ENCODE measurements at places on chromosomes 4 and X.
A peak's percentile ranks its signal among the peaks of the same experiment; 100 is the strongest.

DNA sequence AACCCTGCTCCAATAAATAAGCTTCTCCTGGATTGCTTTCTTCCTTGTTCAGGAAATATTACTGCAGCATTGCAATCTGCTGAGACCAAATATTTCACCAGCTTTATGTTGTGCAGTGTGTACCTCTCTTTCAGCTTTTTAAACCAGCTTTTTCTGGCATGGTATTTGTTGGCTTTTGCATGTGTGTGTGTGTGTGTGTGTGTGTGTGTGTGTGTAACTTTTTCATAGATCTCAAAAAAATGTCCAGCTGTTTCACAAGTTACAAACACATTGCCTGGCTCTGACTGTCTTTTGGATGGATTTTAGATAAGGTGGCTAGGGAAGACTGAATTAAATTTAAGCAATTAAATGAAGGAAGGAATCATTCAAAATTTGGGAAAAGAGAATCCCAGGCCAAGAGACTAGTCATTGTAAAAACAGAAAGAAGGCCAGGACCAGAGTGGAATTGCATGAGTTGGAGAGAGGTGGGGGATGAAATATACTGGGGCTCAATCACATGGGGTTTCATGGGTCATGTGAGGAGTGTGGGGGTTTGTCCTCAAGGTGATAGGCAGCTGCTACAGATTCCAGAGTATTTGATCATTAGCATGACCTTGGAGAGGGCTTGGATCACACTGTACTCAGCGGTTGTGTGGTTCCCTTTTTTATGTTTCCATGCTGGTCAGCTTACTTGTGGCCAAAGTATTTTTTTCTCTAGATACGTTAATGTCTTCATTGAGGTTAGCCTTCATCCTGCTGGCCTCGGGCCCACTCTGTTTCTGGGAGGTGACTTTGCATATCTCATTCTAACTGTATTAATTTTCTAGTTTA lies 357.7 kb upstream of the BOD1L1 start:
- DNase-seq: no peak

DNA sequence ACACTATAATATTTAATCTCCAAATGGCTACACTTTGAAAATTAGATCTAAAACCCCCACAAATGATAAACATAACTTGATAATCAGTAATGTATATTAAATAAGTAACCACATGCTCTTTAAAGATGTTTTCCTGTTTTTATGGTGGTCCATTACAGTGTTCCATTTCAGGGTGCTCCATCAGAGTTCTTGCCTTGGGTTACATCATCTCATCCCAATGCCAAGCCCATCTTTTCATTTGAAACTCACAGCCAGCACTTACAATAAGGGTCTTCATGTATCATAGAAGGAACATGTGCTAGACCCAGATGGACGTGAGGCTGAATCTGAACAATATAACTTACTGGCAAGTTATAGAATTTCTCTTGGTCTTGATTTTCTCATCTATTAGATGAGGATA lies 10.5 kb upstream of the PAQR3 start:
- DNase-seq: no peak

GRCh38 chr4:182711211-182711610 lies 206.0 kb downstream of the DCTD start:
- no peak for DNase-seq

DNA sequence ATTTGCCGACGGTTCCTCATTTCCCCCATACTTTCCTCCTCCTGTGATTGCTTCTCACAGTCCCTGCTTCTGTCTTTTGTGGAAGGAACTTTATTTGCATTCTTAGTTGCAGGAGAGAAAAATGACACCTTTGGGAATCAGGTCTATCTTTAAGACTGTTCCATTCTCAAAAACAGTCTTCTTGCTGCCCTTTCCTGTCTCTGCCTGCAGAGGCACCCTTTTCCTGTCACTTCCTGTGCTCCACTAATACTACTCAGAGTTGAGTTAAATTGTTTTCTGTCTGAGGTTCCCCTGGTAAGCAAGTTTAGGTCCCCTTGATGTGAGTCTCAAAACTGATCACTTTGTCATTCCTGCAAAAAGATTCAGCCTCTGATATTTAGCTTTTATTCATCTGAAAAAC lies 208.8 kb upstream of the CLNK start:
- peak; percentile 5 for DNase-seq

DNA sequence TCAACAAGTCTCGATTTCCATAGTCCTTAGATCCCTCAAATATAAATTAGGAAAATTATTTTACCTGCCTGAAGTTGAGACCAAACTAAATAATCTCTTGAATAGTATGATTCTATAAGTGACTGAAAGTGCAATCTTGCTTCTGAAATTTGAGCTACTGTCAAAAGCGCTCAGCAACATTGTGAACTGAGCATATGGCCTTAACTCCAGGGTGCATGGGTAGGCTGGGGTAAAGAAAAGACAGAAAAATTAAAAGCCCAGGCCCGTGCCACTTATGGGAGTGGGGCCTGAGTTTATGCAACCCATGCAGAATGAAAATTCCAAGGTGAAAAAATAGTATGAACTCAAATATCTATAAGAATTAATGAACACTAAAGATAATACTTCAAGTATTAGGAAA lies 9.8 kb downstream of the PGRMC2 start:
- no peak for DNase-seq

- no peak for DNase-seq
Observed at GRCh38 chrX:47158131-47158530, 13.1 kb downstream of the RBM10 start.

- DNase-seq: no peak
Observed at GRCh38 chr4:168600796-168601583, 104.1 kb downstream of the PALLD start.

DNA sequence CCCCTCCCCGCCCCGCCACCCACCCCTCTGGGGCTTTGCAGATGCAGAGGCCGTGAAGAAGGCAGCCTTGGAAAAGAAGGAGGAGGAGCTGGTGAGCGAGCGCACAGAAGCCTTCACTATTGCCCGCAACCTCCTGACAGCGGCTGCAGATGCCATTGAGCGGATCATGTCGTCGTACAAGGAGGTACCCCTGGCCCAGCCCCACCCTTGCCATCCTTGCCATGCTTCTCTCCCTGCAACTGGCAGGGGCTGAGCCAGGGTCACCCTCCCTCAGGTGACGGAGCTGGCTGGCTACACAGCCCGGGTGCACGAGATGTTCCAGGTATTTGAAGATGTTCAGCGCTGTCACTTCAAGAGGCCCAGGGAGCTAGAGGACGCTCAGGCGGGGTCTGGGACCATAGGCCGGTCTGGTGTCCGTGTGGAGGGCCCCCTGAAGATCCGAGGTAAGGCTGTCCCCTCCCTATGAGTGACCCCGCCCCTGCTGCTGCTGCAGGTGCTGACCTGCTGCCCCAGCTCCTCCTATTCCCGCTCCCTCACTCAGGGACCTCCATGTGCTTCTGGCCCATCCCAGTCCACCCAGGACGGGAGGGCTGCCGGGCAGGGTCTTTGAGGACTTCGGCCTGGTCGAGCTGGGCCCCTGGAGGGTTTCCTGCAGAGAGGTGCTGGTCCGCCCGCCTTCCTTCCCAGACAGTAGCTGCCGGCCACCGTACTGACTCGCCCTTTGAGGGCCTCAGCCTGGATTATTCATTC lies 11.6 kb downstream of the ABCD1 start:
- no peak for DNase-seq

GRCh38 chrX:74890676-74891430 lies 34.4 kb downstream of the NEXMIF start:
- DNase-seq: no peak

DNA sequence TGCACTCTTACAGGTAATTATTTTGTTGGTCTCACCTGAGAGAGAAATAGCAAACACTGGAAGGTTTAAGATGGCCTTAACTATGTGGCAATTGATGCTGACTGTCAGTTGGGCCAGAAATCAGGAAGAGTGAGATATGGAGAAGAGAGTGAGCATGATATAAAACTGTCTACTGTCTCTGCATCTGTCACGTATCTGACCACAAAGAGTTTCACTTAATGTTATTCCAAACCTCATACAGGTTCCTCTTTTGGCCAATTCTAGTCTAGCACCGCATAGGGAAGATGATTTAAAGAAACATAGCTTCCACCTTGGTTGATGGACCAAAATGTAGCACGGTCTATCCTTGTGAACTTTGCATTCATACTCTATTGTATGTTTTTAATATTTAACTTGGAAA lies 381.0 kb upstream of the BOD1L1 start:
- no peak for DNase-seq

DNA sequence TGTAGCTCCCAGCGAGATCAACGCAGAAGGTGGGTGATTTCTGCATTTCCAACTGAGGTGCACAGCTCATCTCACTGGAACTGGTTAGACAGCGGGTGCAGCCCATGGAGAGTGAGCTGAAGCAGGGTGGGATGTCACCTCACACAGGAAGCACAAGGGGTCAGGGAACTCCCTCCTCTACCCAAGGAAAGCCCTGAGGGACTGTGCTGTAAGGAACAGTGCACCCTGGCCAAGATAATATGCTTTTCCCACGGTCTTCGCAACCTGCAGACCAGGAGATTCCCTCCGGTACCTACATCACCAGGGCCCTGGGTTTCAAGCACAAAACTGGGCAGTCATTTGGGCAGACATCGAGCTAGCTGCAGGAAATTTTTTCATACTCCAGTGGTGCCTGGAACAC lies 216.4 kb upstream of the TET2 start:
- DNase-seq: no peak

- DNase-seq: peak; percentile 60
Observed at GRCh38 chr4:8176547-8177399, 18.2 kb upstream of the ABLIM2 start.

DNA sequence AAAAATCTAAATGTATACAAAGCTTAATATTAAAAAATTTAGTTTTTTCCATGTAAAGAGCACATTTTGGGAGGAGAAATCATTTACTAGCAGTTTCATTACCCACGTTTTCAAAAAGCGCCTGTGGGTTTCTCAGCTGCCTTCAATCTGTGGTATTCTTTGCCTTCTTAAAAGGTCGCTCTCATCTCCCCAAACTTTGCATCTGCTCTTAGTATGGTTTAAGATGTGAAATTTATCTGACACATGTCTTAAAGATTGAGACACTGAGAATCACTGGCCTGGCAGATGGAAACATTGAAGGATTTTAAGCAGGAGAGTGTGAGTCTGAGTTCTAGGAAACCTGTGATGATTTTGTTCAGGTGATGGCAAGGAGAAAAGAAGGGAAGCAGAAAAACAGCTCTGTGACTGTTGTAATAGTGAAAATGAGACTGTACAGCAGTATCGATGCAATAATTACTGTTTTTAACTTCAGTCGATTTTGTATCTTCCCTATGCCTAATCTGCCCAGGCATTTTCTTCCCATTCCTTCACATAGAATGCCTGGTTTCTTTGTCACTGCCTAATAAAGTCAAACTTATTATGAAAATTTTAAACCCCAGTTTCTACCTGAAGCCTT lies 75.9 kb downstream of the PAQR3 start:
- no peak for DNase-seq

GRCh38 chr4:148059617-148060180 lies 327.8 kb downstream of the ARHGAP10 start:
- DNase-seq: no peak

GRCh38 chr4:115152081-115152480 lies 38.7 kb upstream of the NDST4 start:
- no peak for DNase-seq

GRCh38 chr4:113788888-113789287 lies 27.4 kb upstream of the CAMK2D start:
- no peak for DNase-seq

DNA sequence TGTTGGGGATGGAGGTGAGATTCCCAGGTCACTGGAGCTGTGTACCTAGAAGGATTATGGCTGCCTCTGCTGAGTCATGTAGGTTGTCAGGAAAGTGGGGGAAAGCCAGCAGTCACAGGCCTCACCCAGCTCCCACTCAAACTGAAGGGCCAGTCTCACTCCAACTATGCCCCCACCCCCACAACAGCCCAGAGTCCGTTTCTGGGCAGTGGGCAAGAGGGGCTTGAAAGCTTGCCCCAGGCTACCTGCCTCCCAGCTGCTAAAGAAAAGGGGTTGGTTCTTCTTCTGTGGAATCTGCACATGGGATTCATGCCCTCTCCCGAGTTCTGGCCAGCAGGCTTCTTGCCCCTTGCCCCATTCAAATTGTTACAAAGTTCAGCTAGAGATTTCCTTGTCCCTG lies 116.0 kb upstream of the PGRMC2 start:
- DNase-seq: no peak

GRCh38 chrX:71533851-71534561 lies 1.1 kb downstream of the OGT start:
- peak; percentile 55 for DNase-seq

DNA sequence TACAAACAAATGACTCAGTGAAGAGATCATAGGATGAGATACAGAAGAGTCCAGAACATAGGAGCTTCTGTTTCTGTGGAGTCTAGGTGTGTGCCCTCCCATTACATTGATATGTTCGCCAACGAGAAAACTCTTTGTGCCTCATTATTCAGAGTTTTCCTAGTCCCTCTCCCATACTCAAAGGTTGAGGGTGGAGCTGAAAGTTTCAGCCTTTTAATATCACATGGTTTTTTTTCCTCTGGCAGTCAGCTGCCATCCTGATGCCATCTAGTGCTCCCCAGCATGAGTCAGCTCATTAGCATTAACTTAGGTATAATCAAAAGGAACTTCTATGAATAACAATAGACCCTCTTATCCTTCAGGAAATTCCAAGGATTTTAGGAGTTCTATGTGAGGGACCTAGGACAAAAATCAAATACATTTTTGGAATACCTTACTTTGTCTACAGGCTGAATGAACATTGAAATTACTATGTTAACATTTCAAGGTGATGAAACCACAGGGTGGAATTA lies 559.6 kb upstream of the AMOT start:
- no peak for DNase-seq

GRCh38 chr4:83174844-83175414 lies 60.4 kb upstream of the PLAC8 start:
- no peak for DNase-seq

GRCh38 chr4:152478461-152479237 lies 57.2 kb downstream of the FBXW7 start:
- no peak for DNase-seq

GRCh38 chr4:5755679-5756078 lies 44.7 kb downstream of the EVC start:
- DNase-seq: no peak

GRCh38 chr4:134906404-134907023 lies 704.9 kb upstream of the PABPC4L start:
- no peak for DNase-seq

- DNase-seq: no peak
Observed at GRCh38 chr4:9764155-9764696, 17.2 kb upstream of the DRD5 start.

DNA sequence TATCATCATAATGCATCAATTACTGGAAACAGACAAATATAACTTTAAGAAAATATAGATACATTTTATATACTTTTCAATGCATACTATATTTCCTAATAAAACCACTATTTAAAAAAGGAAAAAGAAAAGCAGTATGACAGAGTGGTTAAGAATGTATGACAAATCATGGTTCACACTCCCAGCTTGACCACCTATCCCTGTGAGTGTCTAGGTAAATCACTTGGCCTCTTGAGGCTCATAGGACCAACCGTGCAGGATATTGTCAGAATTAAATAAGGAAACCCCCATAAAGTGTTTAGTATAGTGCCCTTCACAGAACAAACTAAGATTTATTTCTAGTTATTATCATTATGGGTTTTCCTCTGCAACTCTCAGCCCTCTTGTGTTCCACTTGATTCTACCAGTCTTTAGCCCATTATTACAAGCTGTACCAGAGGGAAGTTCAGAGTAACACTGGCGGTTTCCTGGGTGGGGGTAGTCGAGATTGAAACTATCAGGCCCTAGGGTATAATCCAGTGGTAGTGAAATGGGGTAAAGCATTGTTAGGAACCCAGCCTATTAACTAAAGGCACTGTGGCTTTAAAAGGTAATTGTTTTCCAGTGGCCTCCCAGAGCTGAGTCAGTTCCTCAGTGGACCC lies 55.5 kb upstream of the PAK3 start:
- DNase-seq: no peak

- DNase-seq: no peak
Observed at GRCh38 chr4:3491681-3492405, 28.7 kb downstream of the DOK7 start.

GRCh38 chr4:20015636-20016224 lies 236.0 kb upstream of the SLIT2 start:
- no peak for DNase-seq
